ENCODE measurements at places on chromosomes 5 and 9.

DNA sequence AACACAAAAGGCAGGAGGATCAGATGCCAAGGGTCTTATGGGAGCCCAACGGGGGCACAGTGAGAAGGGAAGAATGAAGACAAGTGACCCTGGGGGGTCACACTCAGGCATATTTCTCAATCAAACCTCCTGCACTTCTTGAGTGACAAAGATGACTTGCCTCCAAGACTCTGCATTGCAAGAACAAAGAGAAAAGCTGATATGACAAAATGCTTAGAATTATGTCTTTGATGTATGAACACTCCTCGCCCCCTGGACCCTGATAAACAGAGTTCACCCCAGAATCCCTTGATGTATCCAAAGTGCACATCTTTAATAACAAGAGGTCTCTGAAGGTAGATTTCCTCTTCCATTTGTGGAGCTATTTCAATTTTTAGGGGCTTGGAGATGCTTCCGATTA is 146.5 kb downstream of the C5orf15 start:
- DNase-seq: no peak
- H3K27ac ChIP-seq: no peak overlapping the region
- H3K27me3 ChIP-seq: peaks cover 44% of the 10 kb centered on the region
- peaks cover 20% of the 10 kb centered on the region for H3K4me1 ChIP-seq

DNA sequence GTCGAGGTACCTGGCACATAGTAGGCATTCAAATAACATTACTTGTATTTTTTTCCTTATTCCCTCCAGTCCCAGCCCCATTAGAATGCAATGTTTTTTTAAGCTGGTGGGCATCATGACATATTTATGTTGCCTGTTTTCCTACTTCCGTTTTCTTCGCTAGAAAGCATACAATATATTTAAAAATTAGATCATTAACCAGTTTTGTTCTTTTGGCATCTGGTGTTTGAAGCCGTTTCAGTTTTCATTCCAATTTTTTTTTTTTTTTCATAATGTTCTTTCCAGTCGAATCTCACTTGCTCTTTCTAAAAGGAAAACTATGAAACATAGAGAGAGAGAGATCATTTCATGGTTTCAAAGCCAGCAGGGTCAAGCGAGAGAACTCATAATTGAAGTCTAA is 228.3 kb upstream of the C9orf72 start:
- no peaks in the 10 kb centered on the region for H3K27me3 ChIP-seq
- H3K4me3 ChIP-seq: no peak overlapping the region
- H3K4me1 ChIP-seq: no peaks in the 10 kb centered on the region
- H3K27ac ChIP-seq: no peak overlapping the region

DNA sequence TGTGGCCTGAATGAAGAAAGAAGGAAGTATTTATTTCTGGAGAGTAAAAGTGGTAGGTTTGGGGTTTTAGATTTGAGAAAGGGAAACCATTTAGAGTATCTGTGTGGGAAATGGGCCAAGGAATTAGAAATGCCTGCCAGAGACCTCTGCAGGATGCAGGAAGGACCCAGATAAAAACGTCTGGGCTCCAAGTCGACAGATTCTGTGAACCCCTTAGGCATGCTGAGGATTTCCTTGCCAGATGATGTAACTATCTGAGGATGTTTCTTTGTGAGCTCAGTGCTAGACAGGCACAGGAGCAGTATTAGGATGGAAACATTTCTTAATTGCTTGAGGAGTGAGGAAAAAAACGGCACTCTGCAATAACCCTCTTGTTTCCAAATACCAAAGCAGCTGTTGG is 251.8 kb upstream of the DMRT1 start:
- H3K4me1 ChIP-seq: no peaks in the 10 kb centered on the region
- H3K36me3 ChIP-seq: no peaks in the 10 kb centered on the region
- H3K27ac ChIP-seq: no peak overlapping the region
- no peak overlapping the region for H3K4me3 ChIP-seq
- no peak for DNase-seq

- peaks cover 15% of the 10 kb centered on the region for H3K4me1 ChIP-seq
- H3K4me3 ChIP-seq: peak overlapping the region; percentile 76
- no peak for DNase-seq
- no peaks in the 10 kb centered on the region for H3K27me3 ChIP-seq
Measured at GRCh38 chr9:136881691-136882108, 4.6 kb upstream of the TRAF2 start.

GRCh38 chr9:212297-212696 is 2.4 kb upstream of the DOCK8 start:
- peaks cover 11% of the 10 kb centered on the region for H3K4me1 ChIP-seq
- H3K36me3 ChIP-seq: peaks cover 3% of the 10 kb centered on the region
- H3K4me3 ChIP-seq: no peak overlapping the region
- no peak for DNase-seq

DNA sequence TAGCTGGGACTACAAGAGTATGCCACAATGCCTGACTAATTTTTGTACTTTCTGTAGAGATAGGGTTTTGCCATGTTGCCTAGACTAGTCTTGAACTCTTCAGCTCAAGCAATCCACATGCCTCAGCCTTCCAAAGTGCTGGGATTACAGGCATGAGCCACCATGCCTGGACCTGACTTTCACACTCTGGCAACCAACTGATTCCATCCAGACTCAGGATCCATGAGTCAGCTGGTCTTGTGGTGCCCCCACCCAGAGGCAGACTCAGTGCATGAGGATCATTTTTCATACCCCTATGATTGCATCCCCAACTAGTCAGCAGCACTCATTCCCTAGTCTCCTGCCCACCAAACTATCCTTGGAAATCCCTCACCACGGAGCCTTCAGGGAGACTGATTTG is 375.9 kb downstream of the ANXA1 start:
- no peaks in the 10 kb centered on the region for H3K36me3 ChIP-seq
- no peak overlapping the region for H3K4me3 ChIP-seq
- DNase-seq: no peak
- no peaks in the 10 kb centered on the region for H3K4me1 ChIP-seq
- H3K27me3 ChIP-seq: no peaks in the 10 kb centered on the region

GRCh38 chr9:129432297-129433154 is 188.4 kb downstream of the C9orf50 start:
- no peak for DNase-seq
- peaks cover 14% of the 10 kb centered on the region for H3K27me3 ChIP-seq
- peaks cover 6% of the 10 kb centered on the region for H3K4me1 ChIP-seq

DNA sequence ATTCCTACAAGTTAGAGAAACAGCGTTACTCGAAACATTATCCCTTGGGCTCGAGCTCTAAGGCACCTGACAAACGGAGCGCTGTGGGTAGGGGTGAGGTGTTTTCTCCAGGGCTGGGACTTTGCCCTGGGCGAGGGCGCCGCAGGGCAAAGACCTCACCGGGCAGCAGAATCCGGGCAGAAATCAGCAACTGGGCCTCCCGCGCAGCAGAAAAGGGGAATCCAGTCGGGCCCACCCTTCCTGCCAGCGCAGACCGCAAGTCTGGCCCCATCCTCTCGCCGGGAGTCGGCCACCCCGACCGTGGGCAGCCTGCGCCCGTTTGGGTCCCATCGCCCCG is 430 bp upstream of the MSH3 start:
- peaks cover 29% of the 10 kb centered on the region for H3K36me3 ChIP-seq
- no peaks in the 10 kb centered on the region for H3K27me3 ChIP-seq
- peak overlapping the region; percentile 38 for H3K27ac ChIP-seq
- DNase-seq: no peak

GRCh38 chr9:68522954-68523353 is 17.7 kb downstream of the TMEM252 start:
- H3K4me1 ChIP-seq: no peaks in the 10 kb centered on the region
- no peak overlapping the region for H3K4me3 ChIP-seq
- H3K36me3 ChIP-seq: no peaks in the 10 kb centered on the region
- peaks cover 5% of the 10 kb centered on the region for H3K27me3 ChIP-seq
- no peak for DNase-seq
